ENCODE measurements at places on chromosomes 11 and 22.
A peak's percentile ranks its signal among the peaks of the same experiment; 100 is the strongest.

GRCh38 chr22:36828815-36829214, 12.0 kb upstream of the PVALB start:
- DNase-seq = no peak

- no peak for DNase-seq
Measured at GRCh38 chr11:128917144-128917724, 25.4 kb downstream of the TP53AIP1 start.

GRCh38 chr11:96338910-96339705, 3.9 kb downstream of the MAML2 start:
- DNase-seq = peak; percentile 80

GRCh38 chr11:36000616-36001190, 56.8 kb downstream of the LDLRAD3 start:
- no peak for DNase-seq

- DNase-seq = peak; percentile 96
Measured at GRCh38 chr11:117072517-117073461, 25.4 kb downstream of the SIK3 start.

DNA sequence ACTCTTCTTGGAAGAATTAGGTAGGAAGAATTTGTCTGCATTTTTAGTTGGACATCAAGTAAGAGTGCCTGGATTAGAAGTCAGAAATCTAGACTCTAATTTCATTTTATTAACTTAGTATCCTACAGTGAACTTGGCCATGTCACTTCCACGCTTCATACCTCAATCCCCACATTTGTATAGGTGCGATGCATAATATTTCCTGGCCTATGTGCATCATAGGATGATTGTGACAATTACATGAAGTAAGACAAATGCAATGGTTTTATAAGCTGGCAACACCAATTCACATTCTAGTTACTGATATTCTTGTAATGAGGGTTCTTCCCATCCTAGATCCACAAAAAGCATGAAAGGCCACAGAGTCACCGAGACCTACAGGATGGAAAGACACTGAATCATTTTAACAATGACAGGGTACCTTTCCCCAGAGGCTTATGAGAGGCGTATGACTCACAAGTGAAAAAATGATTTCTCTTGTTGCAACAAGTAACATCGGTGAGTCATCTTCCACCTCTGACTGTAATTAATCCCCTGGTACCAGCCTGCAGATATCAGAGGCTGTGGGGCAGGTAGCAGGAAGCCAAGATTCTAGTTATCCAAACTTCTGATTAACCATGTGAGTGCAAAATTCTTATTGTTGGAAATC, 56.0 kb upstream of the OR5AK2 start:
- DNase-seq = peak; percentile 84

GRCh38 chr11:65571940-65572339, 398 bp upstream of the FAM89B start:
- peak; percentile 48 for DNase-seq

DNA sequence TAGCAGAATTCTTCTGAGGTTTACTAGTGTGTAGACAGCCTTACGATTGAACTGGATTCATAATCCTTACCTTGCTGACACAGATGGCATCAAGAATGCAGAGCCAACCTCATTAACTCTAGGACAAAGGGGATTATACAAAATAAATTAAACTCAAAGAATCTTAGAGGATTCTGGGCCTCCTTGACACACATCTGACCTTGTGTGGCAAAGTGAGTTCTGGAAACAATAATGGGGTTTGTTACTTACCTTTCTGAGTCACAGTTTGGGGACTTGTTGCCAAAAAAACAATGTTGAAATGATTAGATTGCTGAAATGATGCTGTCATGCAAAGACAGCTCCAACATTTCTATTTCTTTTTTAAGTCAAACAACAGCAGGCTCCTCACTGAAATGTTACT, 179.1 kb upstream of the ISX start:
- DNase-seq = peak; percentile 15

GRCh38 chr11:70644343-70645060, 246.2 kb downstream of the CTTN start:
- DNase-seq = no peak

- no peak for DNase-seq
Measured at GRCh38 chr22:17637490-17638181, 921 bp upstream of the BCL2L13 start.

- no peak for DNase-seq
Measured at GRCh38 chr11:60631944-60632343, 67.5 kb upstream of the MS4A8 start.

GRCh38 chr11:13924801-13925327, 37.7 kb upstream of the SPON1 start:
- DNase-seq = no peak

DNA sequence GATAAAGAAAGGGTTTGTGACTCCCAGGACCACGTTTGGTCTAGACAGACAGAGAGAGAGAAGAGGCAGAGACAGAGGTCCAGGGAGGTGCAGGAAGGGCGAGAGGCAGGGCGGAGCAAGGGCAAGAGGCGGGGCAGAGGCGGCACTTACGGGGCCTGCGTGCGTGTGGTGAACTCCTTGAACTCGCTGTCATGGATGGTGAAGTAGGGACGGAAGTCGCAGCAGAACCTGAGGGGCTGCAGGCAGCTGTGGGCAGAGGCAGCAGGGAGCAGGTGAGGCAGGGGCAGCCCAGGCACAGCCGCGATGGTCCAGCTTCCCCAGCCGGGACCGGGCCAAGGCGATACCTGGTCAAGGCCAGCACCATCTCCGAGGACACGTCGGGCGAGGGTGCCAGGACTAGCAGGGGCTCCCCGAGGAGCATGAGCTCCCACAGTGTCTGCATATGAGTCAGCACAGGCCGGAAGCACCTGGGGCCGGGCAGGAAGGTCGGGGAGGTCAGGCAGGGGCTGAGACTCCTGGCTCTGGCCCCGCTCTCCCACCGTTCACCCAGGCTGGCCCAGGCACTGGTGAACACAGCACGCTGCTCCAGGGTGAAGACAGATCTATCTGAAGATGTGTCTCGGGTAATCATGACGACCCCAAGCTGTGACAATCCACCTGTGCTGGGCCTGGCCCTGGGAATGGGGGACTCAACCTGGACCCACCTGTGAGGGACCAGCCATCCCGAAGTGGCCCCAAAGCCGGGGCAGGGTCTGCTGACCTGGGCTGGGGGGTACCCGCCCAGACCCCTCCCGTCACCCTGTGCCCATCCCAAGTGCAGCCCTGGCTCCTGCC, 7.2 kb upstream of the PLXNB2 start:
- DNase-seq = no peak

DNA sequence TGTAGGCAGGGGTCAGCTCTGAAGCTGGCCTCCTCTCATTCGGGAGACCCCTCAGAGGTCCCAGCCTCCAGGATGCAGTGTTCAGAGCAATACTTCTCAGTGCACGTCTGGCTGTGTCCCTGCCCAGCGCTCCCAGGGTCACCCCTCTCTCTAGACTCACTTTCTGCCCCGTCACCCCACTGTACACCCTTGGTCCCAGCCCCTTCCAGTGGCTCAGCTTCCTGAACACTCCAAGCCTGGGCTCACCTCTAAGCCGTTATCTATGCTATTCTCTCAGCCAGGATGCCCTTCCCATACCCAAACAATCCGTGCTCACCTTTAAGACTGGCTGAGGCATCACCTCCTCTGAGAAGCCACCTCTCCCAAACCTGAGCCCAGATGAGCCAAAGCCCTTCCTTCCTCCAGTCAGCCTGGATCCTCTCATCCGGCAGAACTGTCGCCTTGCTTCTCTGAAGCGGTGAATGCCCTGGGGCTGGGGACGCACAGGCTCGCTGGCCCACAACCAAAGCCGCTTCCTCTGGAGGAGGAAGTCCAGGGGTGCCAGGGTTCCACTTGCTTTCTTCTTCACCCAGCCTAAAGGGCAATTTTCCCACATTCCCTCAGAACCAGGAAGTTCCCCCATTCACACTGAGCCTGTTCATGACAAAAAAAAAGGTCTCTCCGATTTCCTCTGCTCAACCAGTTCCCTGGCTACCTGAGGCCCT, 13.7 kb upstream of the CDKN1C start:
- DNase-seq = no peak

- DNase-seq = peak; percentile 65
Measured at GRCh38 chr11:65500387-65501185, 1.7 kb downstream of the MALAT1 start.

DNA sequence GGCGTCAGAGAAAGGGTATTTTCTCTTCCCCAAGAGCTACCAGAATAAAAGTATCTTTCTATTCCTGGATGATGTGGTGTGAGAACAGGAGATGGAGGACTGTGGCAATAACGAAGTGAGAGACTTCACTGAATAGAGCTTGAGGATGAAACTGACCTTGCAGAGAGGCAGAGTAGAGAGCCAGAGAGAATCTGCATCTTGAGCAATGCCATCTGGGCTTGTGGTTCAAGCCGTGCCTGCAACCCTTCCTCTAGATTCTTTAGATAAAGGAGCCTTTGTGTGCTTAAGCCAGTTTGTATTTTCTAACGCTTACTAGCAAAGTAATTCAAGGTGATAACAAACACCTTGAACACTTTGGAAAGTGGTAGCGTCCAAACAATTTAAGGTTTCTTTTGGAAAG, 2.2 kb downstream of the ME3 start:
- DNase-seq = no peak

DNA sequence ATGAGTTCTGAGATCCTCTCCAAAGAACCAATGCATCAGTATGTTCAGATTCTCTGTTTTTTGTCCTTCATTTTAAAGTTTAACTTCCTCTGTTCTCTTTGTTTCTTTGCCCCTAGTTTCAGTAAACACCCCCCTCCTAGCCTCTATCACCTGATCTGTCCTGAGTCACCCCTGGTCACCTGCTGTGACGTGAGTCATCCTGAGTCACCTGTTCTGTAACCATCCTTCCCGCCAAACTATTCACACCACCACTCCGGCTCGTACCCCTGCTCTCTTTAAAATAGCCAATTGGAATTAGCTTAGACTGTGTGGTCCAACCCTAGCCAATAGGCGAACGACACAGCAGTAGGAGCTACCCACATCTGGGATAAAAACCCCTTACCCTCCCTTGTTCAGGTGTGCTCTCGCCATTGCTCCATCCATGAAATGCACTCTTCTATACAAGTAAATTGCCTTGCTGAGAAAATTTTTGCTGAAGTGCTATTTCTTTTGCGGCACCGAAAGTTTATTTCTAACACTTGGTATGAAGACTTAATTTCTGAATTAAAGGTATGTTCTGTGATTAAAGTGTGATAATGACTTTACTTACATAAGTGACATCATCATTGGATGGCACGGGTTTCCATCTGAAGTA, 318.4 kb downstream of the AASDHPPT start:
- no peak for DNase-seq

DNA sequence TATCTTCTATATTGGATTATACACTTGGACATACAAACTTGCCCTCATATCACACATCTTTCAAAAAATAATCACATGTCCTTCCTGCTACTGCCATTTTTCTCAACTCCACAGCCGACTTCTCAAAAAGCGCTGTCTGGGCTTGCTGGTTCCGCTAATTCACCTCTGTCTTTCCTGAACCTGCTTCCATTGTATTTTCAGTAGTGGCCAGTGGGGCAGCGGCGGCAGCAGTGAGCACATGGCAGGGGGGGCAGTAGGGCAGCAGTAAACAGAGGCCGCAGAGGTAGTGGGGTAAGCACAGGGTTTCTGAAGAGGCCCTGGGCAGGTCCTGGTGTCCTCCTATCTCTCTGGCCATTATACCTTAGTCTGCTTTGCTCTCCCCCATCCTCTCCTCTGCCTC, 126.3 kb downstream of the RRAS2 start:
- no peak for DNase-seq

GRCh38 chr11:30285416-30286121, 37.3 kb upstream of the ARL14EP start:
- DNase-seq = no peak

- no peak for DNase-seq
Measured at GRCh38 chr11:48020092-48020755, 39.9 kb downstream of the PTPRJ start.

GRCh38 chr11:19868871-19869270, 156.2 kb downstream of the NAV2 start:
- no peak for DNase-seq

GRCh38 chr11:125262194-125262829, 97.8 kb downstream of the PKNOX2 start:
- DNase-seq = peak; percentile 35

- DNase-seq = peak; percentile 35
Measured at GRCh38 chr22:40694411-40694810, 15.1 kb downstream of the MCHR1 start.
